ENCODE measurements at places on chromosomes 1 and 21. TPM values are rescaled to one million over a fixed set of nuclear protein-coding genes. Genes with fewer than 3 reads are reported as not detected.

Gene EIF3I
- total RNA-seq: 436 TPM

Gene AMPD1
- not detected for total RNA-seq

Gene ARTN
- 0.33 TPM for total RNA-seq

Gene FCRL1
- not detected for total RNA-seq

Gene SHISA4
- 0.19 TPM for total RNA-seq

Gene SELP
- 0.35 TPM for total RNA-seq

Gene BCAN
- total RNA-seq: not detected

Gene LCE2C
- total RNA-seq: not detected

Gene FCRLB
- 0.14 TPM for total RNA-seq

Gene MRPS15
- 117 TPM for total RNA-seq

Gene C1orf21
- total RNA-seq: 0.53 TPM
